ENCODE measurements at places on chromosomes 2 and 18.

DNA sequence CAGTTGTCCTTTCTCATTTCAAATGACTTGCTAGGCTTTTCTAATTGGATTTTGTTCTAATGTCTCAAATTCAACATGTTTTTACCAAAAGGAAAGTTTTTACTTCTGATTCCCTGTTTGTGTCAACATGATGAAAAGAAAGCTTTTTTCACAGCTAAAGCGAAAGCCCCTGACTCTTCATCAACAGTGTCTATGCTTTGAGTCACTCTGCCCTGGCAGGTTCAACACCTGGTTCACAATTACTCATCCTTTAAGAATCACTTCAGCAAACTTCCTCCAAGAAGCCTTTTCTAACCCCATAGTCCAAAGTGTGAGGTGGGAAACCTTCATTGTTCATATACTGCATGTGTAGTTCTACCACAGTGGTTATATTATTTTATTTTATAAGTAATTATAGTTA, 7.6 kb upstream of the DSG2 start:
- DNase-seq, result no peak

- DNase-seq, result no peak
These were observed 541.7 kb upstream of the MEX3C start for GRCh38 chr18:51739044-51739666.

GRCh38 chr2:2505604-2506003, 174.5 kb upstream of the MYT1L start:
- no peak for DNase-seq

DNA sequence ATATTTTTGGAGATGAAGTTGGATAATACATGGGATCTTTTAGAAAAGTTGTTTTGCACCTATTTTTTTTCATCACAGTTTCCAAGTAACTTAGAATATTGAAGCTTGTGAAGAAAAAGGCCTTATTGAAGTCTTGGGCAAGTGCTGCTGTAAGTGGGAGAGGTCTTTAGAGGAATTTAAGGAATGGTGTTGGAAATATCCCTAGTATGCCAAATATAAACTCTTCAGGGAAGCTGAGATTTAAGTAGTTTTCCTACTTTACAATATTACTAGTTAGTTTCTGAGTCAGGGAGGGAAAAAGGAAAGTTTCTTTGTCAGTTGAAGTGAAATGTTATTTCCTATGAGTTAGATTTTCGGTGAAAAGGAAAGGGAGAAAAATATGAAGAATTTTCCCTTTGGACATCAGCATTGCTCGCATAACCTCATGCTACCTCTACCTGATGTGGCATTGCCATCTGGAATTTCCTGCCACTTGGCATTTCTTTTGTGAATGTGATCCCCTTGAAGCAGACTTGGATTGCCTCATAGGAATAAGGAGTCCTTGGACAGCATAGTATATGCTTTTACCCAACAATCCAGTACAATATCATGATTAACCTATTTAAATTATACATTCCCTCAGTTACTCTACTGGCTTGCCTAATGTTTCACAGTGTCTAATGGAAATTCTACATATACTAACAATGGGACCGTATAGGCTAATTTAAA, 12.1 kb downstream of the PLEKHH2 start:
- DNase-seq, result no peak

- no peak for DNase-seq
These were observed 20.3 kb downstream of the AGAP1 start for GRCh38 chr2:235513984-235514626.

- no peak for DNase-seq
These were observed 16.4 kb upstream of the TMEM247 start for GRCh38 chr2:46462936-46463335.

- DNase-seq, result no peak
These were observed 170.7 kb upstream of the ERBB4 start for GRCh38 chr2:212709280-212709679.

DNA sequence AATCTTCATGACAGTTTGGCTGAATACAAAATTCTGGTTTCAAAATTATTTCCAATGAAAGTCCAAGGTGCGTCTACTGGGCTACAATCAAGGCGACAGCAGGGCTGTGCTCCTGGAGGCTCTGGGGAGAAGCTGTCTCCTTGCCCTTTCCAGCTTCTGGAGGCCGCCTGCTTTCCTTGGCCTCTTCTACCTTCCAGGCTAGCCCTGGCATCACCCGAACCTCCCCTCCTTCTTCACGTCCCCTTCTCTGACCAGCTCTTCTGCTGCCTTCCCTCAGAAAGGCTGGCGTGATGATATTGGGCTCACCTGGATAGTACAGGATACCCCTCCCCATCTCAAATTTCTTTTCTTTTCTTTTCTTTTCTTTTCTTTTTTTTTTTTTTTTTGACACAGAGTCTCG, 115.5 kb downstream of the KCNF1 start:
- DNase-seq, result no peak

GRCh38 chr2:154443919-154444318, 254.6 kb upstream of the KCNJ3 start:
- DNase-seq, result no peak

GRCh38 chr2:61017556-61018317, at the start of the genes PEX13 and PUS10:
TSS of gene PEX13 (plus strand) at chr2:61017720. CDS start at chr2:61017760, 40 bp downstream.
TSS of gene PUS10 (minus strand) at chr2:61018255. CDS start at chr2:61011890, 6,365 bp downstream.
- peak; percentile 53 for DNase-seq

DNA sequence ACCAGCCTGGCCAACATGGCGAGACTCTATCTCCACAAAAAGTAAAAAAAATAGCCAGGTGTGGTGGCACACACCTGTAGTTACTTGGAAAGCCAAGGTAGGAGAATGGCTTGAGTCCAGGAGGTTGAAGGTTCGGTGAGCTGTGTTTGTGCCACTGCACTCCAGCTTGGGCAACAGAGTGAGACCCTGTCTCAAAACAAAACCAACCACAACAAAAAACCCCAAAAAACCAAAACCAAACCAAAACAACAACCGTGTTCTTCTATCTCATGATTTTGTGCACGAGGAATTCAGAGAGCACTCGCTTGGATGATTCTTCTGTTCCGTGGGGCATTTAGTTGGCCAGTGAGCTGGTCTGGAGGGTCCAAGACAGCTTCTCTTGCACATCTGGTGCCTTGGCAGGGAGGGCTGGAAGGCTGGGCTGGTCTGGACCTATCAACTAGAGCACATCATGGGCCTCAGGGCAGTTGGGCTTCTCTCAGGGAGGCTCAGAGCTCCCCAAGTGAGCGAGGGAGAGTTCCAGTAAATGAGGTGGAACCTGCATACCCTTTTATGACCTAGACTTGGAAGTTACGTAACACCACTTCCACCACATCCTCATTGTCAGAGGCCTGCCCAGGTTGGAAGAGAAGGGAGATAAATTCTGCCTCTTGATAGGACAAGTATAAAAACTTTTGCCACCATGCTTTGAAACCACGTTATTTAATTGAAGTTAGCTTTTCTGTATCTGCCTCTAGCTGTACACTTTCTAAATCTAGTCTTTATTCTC, 25.2 kb downstream of the SIX2 start:
- DNase-seq, result no peak

- DNase-seq, result no peak
These were observed 727 bp upstream of the TTLL4 start for GRCh38 chr2:218709908-218710307.

DNA sequence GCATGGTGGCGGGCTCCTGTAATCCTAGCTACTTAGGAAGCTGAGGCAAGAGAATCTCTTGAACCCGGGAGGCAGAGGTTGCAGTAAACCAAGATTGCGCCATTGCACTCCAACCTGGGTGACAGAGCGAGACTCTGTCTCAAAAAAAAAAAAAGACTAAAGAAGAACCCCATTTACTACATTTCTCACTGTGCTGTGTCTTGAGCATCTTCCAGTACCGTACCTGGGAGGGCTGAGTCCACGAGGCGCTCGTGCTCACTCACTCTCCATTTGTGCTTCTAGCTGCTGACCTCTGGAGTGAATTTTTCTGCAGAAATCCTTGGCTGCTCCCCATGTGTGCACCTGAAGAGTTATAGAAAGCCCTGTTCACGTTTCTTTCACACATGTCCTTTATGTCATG, 204.8 kb downstream of the LDLRAD4 start:
- no peak for DNase-seq

GRCh38 chr2:38659115-38659514, 6.8 kb upstream of the GALM start:
- DNase-seq, result no peak

- DNase-seq, result no peak
These were observed 95.8 kb downstream of the SLC25A12 start for GRCh38 chr2:171798156-171798820.

DNA sequence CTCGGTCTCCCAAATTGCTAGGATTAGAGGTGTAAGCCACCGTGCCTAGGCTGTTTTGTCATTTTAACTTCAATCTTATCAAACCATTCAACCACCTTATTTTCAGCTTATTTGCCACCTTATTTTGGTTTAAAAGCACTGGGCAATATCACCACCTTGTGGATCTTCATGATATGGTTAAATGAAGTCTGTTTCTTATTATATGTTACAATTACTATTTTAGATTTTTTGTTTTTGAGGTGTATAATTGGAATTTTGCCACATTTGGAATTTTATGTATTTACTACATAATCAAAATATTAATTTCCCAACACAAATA, 43.8 kb upstream of the SCN9A start:
- DNase-seq, result no peak

DNA sequence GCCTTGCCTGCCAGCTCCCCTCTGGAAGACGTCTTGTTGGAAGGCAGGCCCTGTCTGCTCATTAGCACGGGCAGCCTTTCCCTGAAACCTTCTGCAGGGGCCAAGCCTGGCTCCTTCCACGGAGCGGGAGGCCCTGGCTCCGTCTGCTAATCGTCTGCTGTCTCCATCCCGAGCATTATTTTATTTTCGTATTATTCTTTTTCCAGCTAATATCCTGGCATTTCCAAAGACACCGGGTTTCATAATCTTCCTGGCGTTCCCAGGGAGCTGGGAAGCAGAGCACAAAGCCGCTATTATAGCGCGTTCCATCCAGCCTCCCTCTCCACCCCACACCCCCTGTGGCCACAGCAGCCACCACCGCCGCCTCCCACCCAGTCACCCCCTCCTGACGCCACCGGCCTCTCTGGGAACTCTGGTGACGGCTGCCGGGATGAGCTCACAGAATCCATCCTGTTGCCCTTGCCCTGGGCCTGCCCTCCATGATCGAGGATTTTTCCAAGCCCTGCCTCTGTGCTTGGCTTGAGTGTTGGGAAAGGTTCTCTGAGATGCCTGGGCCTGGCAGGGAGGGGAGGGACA, 125.5 kb downstream of the DYSF start:
- no peak for DNase-seq

DNA sequence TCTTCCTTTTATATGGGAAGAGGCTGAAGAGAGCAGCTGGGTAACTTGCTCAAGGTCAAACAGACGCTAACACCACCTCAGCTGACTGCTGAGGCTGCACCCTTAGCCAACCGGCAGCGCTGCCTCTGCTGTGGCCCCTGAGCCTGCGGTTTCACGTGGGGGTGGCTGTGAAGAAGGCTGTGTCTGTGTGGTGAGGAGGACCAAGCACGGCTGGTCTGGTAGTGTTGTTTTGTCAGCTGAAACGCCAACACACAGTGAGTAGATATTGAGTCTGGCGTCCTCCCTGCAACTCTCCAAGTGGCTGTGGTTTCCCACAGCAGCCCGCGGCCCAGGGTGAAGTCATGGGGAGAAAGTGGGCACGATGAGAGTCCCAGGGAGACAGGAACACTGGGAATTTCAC, 69.6 kb downstream of the THNSL2 start:
- no peak for DNase-seq

DNA sequence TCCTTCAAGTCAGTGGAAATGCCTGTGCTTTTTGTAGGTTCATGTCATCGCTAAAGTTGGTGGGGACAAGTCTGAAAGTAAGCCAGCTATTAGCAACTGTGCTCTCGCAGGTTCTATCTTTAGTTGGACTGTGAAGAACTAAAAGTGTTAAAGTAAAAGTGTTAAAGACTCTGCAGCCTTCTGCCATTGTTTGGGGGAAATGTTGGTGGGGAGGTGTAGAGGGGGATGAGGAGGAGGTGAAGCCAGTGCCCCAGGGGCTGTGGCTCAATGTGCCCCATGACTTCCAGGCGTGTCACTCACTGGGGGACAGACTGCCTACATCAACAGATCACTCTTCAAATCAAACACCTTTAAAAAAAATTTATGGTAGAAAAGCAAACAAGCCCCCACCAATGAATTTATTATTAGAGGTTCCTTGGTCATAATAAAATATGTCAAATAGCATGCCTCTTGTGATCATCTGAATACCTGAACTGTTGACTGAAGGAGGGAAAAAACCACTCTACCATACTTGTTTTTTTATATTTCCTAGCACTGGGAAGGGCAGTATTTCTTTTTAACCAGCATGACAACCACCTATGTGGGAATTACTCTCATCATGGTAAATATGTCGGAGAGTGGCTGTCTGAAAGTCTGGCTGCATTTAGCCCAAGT, 19.3 kb downstream of the TGFA start:
- DNase-seq, result no peak

GRCh38 chr2:37669446-37669845, 2.0 kb downstream of the CDC42EP3 start:
- DNase-seq, result no peak

- DNase-seq, result no peak
These were observed 9.1 kb upstream of the TLK1 start for GRCh38 chr2:171169839-171170238.

GRCh38 chr18:59954755-59955156, 55.0 kb downstream of the PMAIP1 start:
- no peak for DNase-seq

DNA sequence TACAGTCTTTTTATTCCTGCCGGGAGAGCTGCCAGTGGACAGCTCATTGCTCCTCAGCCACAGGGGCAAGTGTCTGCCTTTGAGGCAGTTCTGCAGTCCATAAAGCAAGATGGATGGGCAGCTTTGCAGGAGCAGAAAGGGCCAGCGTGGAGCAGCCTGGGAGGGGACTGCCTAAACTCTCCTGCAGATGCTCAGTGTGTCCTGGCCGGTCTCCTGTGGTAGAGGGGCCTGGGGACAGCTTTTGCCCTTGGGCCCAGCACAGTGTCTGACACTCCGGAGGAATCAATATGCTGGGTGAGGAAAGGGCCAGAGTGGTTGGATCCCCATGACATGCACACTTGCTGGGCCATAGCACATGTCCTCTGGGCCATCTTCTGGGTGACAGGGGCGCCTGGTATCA, 65.7 kb upstream of the DAPL1 start:
- DNase-seq, result no peak

DNA sequence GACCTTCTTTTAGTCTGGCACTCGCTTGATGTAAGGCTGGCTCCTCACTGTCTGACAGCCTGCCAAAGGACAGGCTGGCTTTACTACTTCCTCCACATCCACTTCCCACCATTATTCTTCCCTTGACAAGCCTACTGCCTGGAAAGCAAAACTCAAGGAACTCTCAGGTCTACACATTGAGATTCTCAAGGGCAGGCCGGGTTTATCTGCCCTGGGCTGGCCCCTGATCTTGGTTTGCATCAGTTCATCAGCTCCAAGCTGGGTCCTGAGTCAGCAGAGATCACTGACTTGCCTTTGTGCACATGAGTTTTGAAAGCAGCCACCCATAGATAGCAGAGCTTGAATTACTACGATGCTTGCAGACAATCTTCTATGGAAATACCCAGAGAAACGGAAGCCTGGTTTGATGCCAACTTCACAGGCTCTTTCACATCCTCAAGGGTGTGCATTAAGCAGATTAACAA, 53.9 kb downstream of the KCTD18 start:
- DNase-seq, result no peak

GRCh38 chr2:127410871-127411652, 7.2 kb upstream of the PROC start:
- DNase-seq, result no peak
